ENCODE measurements at places on chromosomes 5 and 9.

GRCh38 chr5:60404171-60404570 is 295.8 kb downstream of the DEPDC1B start:
- DNase-seq, result no peak

DNA sequence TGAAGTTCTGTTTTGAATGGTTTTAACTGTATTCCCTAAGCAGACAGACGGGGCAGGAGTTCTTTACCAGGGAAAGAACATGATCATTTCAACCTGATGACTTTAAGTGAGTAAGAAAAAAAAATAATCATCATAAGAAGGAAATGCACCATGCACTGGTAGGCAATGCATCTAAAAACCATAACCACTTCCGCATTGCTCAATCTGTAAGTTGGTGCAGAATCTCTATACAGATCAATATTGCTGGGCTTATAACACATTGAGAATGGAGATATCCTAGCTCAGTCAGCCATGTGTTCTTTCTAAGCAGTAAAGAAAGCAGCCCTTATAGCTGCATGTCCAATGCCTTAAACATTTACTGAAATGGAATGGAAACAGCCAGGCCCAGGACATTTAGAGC is 407.1 kb upstream of the DMAC1 start:
- no peak for DNase-seq

GRCh38 chr9:26504057-26504456 is 388.5 kb downstream of the CAAP1 start:
- no peak for DNase-seq

DNA sequence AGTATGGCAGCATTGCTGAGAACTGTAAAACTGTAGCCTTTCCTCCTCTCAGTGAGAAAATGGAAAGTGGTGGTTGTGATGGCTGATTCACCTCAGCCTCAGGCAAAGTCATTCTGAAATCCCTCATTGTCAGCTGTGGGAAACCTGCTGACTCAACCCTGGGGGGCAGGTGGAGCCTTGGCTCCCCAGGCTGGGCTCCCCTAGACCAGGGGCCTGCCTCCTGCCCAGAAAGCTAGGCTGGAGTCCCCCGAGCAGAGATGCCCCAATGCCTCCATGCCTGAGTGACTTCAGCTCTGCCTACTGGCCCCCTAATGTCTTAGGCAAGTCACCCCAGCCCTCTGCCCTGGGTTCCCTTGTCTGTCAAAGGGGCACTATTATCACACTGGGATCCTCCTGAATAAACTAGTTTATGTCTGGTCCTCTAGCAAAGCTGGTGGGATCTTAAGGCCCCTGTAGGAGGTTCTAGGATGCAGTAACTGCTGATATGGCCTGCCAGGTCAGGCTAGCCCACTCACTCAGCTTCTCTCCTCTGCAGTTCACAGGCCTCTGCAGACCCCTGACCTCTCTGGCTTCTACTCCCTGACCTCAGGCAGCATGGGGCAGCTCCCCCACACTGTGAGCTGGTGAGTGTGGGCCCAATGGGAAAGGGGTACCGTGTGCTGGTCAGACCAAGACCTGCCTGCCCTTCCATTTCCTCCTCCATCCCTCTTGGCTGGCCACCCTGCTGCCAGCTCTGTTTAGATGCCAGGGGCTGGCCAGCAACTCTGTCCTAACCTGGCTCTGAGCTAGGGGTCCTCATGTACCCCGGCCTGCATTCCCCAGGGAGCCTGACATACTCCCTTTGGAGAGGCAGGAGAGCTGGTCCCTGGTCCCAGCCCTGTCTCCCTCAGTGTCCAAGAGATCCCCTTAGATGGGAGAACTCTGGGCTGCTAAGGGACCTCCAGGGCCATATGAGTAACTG is 24.2 kb downstream of the TCF7 start:
- DNase-seq, result peak; percentile 12

GRCh38 chr9:3468421-3469205 is 57.2 kb downstream of the RFX3 start:
- no peak for DNase-seq

DNA sequence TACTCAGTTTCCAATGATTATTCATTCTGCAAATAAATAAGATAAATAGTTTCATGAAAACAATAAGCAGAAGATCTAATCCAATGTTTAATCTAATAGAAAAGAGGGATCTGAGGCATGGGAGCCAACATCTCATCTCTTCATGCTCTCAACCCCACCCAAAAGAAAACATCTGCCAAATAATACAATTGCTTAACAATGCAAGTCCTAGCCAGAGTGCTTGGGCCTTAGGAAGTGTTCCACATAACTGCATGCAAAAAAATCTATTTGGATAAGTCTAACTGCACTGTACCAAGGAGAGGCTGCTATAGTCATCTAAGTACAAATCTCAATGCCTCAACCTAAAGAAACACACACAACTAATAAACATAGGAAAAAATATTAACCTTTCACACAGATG is 606.0 kb downstream of the CDH9 start:
- no peak for DNase-seq

DNA sequence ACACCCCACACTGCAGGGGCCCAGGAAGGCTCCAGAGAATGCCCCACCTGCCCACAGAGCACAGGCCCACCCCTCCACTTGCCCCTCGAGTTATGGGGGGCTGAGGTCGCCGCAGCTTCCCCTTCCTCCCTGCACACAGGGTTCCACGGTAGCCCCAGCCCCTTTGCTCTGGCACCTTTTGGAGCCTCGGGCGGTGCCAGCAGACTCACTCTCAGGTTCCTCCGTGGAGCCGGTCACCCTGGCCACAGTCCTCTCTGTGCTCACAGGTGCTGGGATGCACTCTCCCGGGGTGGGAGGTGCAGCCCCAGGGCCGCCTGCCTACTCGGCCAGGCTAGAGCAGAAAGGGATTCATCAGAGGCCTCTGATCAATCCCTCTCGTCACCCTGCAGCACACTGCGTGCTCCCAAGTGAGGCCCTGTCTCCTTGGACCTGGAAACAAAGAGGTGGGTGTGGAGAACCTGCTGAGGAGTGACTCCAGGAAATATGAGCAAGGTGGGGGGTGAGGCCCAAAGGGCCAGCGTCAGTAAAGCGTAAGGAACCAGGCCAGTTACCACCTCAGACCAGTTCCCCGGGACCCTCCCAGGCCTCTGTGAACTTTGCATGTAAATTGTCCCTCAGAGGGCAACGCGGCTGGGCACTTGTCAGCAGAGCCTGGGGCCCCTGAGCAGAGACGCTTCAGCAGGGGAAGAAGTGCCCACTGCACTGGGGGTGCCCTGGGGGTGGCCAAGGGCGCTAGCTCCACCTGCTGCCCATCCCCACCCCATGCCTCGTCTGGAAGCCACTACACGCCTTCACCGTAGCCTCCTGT is 167.8 kb downstream of the OLFM1 start:
- DNase-seq, result no peak

DNA sequence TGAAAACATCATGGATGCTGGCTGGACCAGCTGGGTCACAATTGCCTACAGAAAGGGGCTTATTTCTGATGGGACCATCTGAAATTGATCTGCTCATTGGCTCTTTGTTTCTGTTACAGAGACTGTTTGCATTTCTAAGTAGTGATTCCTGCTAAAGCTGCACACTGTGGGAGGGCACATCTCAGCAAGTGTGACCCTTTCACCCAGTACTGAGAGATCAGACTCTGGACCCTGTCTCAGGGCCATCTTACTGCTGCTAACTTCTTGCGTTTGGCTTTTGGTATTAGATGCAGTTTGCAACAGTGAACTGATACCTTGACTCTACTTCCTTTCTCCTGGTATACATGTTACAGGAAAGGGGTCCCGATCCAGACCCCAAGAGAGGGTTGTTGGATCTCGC is 24.5 kb upstream of the KDM4C start:
- DNase-seq, result no peak

DNA sequence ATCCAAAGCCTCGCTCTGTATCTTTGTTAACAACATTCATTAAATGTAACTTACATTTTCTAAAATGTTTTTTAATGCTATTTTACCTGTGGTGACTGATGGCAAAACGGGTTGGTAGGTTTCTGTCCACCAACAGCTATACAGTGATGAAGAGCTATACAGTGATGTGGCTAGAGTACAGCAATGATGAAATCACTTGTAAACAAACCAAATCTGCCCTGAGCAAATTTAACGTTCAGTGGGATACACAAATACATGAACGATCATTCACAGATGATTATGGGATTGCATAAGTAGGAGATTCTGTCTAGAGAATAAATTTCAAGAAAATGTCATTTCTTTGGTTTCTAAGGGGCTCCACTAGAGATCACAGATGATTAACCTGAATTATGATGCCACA is 132.7 kb downstream of the MPDZ start:
- no peak for DNase-seq

DNA sequence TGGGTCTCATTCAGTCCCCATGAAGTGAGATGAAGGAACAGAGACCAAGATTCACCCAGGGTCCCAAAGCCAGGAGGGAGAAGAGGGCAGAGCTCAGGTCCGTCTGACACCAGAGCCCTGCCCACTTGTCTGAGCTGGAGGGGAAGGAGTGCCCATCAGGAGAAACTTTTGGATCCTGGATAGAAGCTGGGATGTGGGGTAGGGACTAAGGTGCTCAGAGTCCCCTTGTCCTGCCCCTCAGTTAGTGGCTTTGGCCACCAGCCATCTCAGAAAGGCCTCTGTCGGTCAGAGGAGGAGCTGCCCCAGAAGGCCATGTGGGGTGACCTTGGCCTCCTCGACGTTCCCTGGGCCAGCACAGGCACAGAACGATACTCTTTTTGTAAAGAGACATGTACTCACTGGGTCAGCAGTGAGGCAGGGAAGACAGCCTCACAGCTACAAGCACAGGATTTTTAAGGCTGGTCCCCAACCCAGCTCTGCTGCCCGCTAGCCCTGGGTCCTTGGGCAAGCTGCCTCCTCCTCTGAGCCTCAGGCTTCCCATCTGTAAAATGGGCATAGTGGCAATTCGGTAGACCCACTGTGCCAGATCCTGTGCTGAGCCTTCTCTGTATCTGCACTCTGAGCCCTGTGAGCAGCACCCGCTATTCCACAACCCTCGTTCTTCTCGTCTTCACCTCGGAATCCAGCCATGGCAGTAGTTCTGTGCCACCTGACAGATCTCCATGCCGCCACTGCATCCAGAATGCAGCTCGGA is 49.4 kb downstream of the C9orf50 start:
- DNase-seq, result no peak

GRCh38 chr5:81121836-81122630 is 111.1 kb upstream of the CKMT2 start:
- no peak for DNase-seq

DNA sequence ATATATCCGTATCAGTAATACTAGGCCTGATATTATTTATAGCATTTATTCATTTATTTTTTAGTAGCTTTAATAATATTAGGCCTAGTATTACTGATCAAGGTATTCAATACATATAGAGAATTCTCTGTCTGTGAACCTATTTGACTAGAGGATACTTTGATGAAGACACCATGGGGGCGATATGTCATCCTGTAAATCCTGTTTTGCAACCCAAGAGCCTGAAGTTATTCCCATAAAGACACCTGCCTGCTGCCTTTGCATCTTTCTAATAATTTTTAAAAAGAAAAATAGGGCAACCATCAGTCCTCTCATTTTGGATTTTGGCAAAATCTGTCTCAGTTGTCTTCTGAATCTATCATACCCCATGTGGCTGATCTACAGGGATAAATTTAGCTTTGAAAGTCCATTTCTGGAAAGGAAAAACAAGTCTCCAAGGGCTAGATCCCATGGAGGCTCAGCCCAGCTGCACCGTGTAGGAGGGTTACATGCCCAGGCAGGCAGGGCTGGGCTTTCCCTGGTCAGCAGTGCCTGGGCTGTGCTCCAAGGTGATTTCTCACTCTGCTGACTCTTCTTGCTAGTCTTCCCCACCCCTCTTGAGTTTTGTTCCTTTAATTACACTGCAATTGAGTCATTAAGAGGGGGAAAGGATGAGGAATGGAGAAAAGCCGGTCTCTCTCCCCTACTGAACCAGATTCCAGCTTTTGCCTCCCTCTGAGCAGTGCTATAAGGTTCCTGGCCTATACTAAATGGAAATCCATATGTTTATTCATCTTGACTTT is 169.0 kb downstream of the TRIM32 start:
- no peak for DNase-seq

DNA sequence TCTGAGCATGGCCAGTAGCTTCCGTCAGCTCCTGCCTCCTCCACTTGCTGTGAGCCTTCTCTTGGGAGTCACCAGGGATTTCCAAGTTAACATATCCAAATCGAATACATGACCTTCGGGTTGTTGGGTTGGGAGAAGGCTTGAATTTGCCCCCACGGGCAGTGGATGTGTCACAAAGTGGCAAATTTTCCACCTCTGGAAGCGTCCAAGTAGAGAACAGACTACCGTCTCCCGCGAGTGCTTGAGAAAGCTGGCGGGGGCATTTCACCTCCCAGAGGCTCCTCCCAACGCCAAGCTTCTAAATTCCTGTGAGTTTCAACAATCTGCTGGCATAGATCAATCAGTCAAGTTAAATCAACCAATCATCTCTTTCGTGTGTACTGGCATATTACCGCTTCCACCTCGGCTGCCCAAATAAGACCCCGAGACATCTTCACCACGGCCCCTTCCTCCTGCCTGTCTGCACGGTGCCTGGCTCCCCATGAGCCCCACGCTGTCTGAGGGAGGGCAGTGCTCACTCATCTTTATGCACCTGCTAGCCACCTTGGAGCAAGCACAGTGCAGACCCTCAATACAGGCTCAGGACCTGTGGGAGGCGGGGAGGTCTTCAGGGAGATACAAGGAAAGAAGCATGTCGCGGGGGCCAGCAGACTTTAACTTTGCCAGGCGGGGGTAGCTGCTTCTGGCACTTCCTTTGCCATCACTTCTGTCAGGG is 79.1 kb downstream of the MRPL36 start:
- DNase-seq, result no peak

DNA sequence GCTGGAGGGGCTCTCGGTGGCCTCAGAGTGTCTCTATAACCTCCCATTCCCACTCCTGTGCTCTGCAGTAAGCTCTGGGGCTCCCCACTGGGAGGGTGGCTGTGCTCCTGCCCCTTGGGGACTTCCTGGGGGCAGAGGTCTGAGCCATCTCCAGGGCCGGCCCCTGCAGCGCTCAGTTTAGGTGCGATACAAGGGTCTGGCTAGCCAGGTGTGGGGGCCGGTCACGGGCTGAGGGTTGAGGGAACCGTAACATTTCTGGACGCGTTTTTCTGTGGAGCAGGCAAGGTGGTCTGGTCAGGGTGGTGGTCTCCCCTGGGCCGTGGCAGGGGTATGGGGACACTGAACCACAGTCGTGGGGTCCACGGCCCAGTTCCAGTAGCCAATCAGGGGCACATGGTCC is 38.0 kb upstream of the SLC6A19 start:
- no peak for DNase-seq

DNA sequence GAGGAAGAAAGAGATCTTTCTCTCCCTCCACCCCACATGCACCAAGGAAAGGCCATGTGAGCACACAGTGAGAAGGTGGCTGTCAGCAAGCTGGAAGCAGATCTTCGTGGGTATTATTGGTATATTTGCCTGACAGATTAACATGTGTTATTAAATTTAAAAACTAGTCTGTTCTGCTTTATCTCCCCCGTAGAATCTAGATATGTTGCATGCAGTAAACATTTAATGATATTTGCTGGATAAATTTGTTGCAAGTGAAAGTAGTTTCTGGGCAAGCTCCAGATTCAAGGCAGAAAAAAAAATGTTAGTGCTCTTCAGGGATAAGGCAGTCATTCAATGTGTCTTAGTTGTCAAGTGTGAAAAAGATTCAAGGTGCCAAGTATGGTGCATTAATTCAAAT is 215.0 kb upstream of the TAS2R1 start:
- DNase-seq, result no peak

GRCh38 chr5:159304961-159305595 is 25.2 kb downstream of the IL12B start:
- DNase-seq, result no peak

All from femur (tissue), 1 donor.